ENCODE measurements at places on chromosomes 2 and 18.

GRCh38 chr2:105751272-105751671 lies 6.6 kb downstream of the NCK2 start:
- DNase-seq: no peak

GRCh38 chr18:50610349-50610748 lies 50.5 kb downstream of the MAPK4 start:
- DNase-seq: no peak

DNA sequence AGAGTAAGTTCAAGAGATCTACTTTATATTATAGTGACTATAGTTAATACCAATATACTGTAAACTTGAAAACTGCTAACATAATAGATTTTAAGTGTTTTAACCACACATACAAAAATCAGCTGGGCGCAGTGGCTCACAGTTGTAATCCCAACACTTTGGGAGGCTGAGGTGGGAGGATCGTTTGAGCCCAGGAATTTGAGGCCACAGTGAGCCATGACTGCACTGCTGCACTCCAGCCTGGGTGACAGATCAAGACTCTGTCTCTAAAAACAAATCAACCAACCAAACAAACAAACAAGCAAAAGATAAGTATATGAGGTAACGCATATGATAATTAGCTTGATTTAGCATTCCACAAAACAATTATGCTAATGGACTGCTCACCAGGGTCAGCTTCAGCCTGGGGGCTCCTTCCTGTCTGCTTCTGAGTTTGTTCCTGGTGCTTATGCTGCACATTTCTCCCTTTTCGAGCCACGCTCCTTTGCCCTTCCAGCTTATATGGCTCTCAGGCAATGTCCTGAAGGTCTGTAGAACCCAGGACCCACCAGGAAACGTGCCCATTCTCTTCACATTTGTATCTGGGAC lies 357.6 kb downstream of the EN1 start:
- no peak for DNase-seq

DNA sequence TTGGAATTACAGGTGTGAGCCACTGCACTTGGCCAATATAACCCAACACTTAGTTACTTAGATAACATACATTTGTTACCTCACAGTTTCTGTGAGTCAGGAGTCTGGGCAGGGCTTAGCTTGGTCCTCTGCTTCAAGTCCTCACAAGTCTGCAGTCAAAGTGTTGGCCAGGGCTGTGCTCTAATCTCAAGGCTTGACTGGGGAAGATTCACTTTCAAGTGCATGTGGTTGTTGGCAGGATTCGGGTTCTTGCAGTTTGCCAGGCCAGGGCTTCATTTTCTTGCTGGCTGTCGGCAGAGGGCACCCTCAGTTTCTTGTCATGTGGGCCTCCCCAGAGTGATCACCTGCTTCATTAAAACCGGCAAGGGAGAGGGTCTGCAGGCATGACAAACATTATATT lies 103.7 kb downstream of the SLC4A3 start:
- no peak for DNase-seq

GRCh38 chr2:76667821-76668271 lies 854.3 kb downstream of the LRRTM4 start:
- no peak for DNase-seq

DNA sequence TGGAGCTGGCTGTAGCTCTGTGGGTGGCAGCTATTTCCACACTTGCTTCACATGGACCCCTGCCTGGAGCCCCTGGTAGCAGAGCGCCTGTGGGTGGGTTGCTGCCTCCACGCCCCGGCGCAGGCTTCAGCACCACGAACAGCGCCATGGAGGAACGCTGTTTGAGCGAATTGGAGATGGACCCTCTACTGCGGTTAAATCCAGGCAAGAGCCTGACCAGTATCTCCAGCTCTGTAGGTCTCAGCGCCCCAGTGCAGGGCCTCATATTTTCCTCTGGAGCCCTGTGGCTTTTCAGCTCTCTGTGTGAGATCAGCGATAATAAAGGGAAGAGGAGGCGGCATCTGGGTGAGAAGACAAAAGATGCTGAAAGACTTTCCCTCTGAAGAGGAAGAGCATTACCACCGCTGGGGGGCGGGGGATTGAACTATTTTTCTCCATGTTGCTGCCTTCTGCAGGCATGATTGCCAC lies 12.0 kb downstream of the ONECUT2 start:
- no peak for DNase-seq

DNA sequence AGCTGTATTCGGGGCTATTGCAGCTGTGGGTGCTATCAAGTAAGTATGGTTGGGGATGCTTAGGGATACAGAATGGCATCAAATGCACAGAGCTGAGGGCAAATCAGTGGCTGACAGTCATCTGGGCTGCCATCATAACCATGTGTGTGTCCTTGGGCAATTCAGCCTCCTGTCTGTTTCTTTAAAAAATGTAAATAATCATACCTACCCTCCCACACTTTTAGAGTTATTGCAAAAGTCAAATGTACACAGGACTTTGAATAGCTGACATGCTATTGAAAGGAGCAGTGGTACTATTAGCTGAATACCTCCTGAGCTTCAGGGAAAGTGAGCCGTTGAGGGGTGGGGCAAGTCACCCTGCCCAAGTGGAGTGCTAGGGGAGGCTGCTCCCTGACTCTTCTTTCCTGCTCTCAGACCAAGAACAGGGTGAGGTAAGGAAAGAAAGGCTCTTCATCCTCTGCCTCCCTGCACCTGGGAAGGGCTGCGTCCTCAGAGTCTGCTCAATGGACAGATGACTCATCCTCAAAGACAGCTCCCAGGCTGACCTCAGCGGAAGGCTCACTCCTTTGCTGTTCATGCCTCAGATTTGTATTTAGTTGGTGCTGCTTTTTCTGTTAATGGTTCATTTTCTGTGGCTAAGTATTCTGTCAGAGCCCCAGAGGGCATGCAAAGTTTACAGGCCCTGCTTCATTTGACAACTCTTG lies 54.9 kb upstream of the BZW1 start:
- no peak for DNase-seq

DNA sequence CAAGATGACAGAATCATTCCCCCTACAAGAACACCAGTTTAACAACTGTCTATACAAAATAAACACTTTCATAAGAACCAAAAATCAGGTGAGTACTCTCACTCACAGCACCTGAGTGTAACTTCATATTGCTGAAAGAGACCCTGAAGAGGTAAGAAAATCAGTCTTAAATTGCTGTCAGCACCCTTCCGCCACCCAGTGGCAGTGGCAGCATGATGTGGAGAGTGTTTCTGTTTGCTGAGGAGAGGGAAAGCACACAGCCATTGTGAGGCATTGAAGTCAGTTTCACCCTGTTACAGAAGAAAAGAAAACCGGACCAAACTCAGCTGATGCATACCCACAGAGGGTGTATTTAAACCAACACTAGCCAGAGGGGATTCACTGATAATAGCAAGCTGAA lies 1240.8 kb upstream of the CRIM1 start:
- no peak for DNase-seq

All from CD4-positive, alpha-beta T cell (primary cell).